ENCODE measurements at places on chromosomes 2 and 18.

- DNase-seq, result no peak
Observed at GRCh38 chr2:40872580-40872979, 420.7 kb upstream of the SLC8A1 start.

DNA sequence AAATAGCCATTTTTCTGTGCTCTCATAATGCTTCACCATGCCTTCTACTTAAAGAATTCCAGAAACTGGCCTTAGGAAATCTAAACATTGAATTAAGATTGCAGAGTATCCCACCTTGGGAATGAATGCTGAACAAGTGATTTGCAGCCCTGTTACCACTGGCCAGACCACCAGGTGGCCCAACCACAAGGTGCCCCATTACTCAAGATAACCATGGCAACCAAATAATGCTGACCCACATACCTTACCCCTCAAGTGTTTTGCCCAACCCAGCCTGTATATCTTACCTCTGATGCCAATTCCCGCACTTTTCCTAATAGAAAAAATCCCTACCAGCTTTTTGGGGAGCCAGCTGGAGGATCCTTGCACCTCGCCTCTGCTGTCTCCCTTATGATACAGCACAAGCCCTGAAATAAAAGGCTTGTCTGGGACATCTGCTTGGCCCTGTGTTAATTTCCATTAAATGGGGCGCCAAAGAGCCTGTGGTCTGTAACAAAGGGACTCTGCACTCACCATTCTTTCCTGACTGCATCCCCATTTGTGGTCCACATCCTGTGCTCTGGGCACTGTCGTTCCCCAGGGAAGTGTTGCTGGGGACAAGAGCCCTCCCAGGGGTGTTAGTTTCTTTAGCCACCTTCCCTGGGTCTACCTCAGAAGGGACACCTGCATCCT, 17.3 kb upstream of the KCNF1 start:
- DNase-seq, result no peak

GRCh38 chr2:238465487-238466242, 38.9 kb downstream of the ASB1 start:
- no peak for DNase-seq

DNA sequence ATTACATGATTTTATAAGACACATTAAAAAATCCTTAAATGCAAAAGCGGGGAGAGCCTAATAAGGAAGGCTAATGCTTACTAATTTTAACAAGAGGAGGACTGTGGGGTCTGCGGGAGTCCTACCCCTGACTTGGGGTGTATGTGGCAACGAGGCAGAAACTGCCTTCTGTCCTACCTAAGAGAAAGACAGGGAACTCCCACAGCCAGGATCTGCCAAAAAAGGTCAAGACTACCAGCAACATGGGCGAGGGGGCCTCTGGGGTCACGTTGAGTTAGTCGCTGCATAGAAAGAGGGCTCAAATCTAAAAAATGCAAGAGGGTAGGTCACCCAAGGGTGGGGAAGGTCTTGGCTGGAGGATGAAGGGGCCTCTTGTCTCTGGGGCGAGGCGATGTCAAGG, 529 bp upstream of the AMER3 start:
- no peak for DNase-seq
